ENCODE measurements at places on chromosomes 3 and 15.

- DNase-seq, result no peak
Observed at GRCh38 chr15:49693498-49693897, 72.7 kb downstream of the DTWD1 start.

DNA sequence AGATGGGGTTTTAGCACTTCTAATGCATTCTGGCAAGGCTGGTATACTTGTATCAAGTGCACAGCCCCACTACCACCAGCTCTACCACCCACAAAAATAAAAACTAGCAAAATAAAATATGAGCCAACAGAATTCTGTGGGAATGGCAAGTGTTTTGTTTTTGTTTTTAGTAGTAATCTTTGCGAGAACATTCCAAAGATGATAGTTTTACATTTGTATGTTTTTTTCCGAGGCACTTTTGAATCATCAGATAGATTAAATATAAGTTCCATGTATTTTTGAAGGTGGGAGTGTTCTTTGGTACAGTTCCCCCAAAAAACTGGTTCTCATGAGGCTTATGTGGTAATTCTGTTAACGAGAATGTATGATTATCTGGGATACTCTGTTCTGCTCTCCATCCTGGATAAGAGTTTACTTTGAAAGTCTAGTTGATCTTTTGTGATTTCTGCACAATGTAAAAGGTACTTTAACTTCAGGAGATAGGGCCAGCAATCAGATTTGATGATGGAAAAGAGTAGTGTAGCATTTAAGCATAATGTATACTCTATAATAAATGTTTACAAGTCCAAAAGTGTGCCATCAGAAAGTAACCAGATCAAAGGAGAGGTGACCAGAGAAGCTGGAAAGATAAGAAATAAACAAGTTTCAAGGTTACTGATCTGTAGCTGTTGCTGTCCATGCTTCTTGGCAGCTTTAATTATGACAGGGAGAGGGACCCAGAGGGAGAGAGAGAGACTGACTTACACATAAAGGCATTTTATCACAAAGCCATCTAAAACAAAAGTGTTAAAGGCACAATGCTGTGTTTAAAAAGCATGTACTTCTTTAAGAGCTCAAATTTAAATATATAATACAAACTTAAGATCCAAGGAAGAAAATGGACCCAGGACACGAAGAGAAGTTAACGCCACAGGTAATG is 130.9 kb downstream of the PGPEP1L start:
- no peak for DNase-seq

GRCh38 chr3:136021803-136022202 is 56.3 kb downstream of the PPP2R3A start:
- DNase-seq, result no peak

DNA sequence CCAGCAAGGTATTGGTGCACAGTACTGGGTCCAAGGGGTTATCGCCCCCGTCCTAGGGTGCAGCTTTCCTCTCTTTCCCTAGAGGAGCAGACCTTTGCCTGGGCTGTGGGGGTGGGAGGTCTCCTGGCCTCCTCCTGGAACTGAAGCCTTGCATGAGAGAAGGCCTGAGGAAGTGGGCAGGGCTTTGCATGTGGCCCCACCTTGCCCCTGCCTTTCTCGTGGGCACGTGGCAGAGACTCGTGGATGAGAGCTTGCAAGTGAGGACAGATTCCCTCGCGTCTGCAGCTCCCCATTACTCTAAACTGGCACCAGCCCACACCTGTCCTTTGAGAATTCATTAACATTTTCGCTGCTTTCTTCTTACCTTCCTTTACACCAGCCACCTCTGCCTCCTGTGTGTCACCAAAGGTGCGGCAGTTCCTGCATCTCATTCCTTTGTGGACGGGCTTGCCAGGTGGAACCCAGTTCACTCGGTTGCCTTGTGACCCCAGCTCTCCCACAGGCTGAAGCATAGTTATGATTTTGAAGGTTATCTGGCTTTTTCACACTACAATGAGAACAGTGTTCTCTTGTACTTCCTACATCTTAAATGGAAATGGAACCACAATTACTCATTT is 40.9 kb upstream of the NR2C2 start:
- DNase-seq, result no peak

GRCh38 chr3:151827816-151828215 is 13.9 kb downstream of the AADAC start:
- DNase-seq, result no peak

- DNase-seq, result no peak
Observed at GRCh38 chr3:54008099-54008498, 114.3 kb upstream of the CACNA2D3 start.

DNA sequence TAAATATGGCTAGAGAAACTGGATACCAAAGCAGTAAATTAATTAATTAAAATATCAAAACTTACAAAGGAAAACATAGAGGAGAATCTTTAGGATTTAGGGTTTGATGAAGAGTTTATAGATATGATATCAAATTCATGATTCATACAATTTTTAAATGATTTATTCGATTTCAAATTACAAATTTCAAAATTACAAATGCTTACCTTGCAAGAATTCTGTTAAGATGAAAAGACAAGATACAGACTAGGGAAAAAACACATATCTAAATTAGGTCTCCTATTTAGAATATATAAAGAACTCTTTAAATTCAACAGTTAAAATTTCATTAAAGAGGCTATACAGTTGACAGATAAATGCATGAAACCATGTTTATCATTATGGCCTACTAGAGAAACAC is 930.7 kb downstream of the ZPLD1 start:
- DNase-seq, result no peak

- DNase-seq, result no peak
Observed at GRCh38 chr3:98558100-98558827, 26.5 kb downstream of the GPR15 start.

- no peak for DNase-seq
Observed at GRCh38 chr3:55406696-55407425, 80.2 kb downstream of the WNT5A start.

- DNase-seq, result no peak
Observed at GRCh38 chr3:124888482-124889441, 1.6 kb upstream of the ITGB5 start.

DNA sequence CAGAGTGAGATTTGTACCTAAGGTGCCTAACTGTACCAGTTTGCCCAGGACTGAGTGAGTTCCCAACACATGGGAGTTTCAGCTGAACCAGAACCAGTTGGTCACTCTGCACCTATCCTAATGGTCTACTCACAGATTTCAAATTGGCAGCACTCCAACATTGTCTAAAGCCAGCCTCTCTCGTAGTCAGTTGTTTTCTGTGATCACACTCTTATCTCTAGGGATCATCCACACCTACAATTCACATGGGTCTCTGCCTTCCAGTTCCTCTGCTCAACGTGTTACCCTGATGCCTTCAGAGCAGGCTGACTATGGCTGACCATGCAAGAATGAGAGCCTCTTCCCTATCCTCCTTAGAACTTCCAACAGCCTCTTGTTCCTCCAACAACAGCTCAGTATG is 624.8 kb downstream of the NTRK3 start:
- DNase-seq, result no peak

DNA sequence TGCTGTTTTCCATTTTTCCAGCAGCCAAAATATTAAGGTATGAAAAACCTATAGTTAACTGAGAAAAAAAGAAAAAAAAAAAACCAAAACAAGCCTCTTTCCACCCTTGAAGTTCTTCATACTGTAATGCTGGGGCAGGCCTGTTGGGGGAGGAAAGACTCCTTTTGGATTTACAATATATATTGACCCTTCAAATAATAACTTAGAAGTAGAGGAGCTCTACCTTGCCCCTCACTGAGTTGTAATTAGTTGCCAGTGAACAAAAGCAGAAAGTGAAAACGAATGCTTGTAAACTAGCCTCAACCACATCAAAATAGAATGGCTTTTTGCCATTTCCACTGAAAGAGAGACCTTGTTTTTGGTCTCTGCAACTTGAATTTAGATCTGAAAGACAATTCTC is 326.6 kb downstream of the NR2F2 start:
- DNase-seq, result no peak

DNA sequence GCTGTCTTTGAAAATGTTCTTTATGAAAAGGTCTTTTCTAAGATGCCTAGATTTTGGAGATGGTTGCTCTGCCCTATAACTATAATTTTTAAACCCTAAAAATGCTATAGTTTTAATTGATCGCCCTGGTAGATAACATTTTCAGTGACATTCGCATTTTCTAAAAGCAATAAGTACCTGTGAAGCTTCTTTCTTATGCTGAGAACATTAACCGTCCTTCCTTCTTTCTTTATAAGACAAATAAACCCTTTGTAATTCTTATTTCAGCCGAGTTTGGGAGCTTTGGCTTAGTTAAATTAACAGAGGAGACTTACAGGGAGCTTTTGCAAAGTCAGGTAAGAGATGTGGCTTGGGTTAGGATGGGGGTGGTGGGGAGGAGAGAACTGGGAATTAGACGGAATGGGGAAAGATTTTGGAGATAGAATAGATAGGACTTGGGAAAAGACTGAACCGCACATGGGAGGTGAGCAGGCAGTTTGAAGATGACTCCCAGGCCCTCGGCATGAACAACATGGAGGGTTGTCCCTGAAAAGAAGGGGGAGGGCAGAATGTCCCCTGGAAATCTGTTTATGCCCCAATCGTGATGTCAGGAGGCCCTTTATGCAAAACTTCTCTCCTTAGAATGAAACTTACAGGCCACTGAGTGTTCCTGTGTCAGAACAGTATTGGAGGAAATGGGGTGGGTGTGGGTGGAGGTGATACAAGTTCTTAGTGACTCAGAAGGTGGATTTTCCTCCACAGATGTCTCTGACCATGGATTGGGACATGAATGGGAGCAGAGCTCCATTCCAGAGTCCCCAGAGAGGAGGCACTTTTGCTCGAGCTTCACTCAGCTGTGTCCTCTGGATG is 76.2 kb upstream of the LARS2 start:
- no peak for DNase-seq

DNA sequence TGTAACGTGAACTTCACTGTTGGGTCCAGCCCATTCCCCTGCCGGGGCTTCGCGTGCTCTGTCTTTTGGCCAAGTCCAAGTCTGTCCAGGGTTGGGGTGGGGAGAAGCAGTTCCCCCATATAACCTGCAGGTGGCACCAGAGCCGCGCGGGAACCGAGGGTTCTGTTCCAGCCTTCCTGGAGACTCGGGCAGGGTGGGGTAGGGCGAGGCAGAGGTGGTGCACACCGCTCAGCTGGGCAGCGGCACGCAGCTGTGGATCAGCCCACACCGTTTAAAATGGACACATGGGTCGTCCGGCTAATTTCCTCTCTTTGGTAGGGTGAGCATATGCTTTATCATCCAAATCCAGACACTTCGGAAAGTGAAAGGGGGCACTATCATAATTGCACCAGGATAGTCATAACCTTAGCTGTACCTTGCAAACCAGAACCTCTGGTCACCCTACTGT is 118.1 kb downstream of the TBC1D2B start:
- peak; percentile 65 for DNase-seq

DNA sequence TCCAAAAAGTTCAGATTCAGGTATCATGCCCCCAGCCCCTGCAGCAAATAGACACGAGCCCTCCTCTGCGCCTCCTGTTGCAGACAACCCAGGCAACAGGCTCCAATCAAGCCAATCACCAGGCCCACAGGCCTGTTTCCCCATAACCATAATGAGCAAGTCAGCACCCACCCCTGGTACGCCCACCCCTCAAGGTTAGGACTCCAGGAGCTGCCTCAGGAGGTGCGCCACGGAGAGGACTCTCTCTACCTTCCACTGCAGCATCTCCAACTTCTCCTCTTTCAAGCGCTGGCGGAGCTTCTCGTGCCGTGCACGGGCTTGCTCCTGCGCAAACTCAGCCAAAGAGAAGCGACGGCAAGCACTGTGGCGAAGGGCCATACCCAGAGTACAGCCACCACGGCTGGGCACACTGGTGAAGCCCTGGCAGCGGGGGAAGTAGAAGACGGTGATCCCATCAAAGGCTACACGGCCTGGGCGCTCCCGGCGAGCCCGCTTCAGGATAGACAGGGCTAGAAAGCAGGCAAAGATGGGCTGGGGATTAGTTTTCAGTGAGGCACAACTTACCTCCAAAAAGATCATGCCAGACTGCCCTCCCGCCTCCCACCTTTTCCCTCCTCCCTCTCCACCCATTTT is 8.5 kb downstream of the CSRNP1 start:
- DNase-seq, result no peak

DNA sequence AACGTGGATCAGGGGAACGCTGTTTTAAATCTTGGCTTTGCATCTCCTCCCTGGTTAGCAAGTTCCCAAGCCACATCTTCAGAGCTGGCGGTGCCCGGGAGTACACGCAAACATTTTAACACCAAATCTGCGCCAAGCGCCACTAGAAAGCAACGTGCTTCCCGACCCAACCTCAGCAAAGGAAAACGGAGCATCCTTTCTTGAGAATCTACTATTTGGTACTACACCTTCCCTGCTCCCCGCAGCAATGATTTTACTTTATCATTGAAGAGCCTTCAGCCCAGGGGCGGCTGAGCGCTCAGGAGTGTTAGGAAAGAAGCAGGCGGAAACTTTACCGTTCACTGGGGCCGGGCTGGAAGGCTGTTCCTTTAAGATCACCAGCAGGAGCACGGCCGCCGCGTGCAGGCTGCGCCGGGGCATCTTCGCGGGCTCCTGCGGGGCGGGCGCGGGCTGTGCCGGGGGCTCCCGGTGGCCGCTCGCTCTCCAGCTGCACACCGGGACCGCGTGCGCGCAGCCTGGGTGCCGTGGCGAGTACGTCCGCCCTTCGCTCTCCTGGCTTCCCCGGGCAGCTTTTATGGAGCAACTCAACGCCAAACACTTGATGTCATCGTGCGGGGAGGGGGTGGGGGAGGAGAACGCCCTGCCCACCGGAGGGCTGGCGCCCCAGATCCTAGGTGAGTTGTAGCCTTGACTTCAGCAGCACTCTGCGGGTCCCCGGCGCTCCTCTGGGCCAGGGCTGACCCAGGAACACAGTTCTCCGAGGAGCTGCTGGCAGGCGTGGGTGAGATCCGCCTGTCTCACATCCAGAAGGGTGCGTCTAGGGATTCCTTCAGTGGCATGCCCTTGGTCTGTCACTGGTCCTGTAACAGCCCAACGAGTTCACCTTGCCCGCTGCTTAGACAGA is at the start of gene CA12:
Gene CA12 (minus strand): TSS at position 546 of the 904 bp plus-strand sequence. CDS start 126 bp downstream, at position 420.
- no peak for DNase-seq

- DNase-seq, result no peak
Observed at GRCh38 chr3:140765246-140765645, 87.4 kb downstream of the TRIM42 start.

All from D721Med (cell line).